Fibroblast of skin of right quadriceps (primary cell): ENCODE measurements at places on chromosomes 6 and 20.

DNA sequence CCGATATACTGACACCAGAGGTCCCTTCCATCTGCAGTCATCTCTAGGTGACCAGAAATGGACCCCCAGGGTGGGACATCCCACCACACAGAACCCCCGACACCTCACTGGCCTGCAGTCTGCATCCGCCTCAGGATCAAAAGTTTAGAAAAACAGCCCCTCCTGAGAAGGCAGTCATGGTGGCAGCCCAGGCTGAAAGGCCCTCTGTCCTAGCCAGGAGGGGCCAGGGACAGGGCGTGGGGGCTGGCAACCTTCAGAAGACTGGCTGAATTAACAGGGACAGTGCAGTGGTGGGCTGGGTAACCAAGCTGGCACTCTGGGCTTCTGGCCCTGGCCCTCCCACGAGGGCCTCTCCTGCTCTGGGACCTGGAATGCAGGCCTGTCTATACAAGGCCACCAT, 34.3 kb upstream of the MDFI start:
- DNase-seq = no peak

DNA sequence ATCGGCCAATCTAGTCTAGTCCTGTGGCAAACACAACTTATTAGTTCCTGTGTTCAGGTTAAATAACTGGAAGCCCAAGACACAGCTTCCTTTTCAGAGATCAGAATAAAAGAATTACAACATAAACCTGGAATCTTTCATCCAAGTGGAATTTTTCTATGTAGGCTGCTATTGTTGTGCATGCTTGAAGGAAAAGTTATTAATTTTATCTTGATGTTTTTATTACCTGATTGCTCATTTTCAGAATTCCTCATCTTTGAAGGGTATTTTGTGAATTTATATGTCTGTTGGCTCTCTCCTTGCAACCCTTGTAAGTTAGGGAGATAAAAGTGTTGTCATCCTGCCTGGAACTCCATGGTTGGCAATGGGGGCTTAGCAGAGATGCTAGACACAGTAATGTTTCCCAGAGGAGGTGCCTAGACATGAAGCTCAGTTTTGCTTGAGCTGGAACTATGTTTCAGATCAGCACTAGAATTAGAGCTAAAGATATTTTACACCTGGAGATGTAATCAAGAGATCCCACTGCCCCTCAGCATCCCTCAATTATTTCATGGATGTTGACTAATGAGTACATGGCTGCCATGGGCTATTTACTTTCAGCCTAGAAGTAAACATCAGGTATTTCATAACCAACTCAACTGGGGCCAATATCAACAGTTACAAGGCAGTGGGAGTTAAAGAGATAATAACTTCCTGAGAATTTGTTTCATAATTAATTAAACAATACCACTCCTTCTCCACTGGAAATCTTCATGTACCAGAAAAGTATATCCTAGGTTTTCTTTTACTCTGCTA, 367.0 kb upstream of the MARCKS start:
- DNase-seq = peak; percentile 74

DNA sequence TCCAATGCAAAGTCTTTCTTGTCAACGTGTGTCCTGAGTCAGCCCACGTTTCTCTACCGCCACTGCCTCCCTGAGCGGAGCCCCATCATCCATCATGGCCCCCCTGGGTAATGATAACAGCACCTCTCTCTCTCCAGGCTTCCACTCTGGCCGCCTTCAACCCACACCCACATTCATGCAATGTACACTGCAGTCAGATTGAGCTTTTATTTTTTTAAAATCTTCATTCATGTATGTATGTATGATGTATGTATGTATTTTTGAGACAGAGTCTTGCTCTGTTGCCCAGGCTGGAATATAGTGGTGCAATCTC, 245.2 kb downstream of the PREX1 start:
- no peak for DNase-seq

- DNase-seq = no peak
These were observed 5.4 kb upstream of the TOX2 start for GRCh38 chr20:43909211-43909610.

DNA sequence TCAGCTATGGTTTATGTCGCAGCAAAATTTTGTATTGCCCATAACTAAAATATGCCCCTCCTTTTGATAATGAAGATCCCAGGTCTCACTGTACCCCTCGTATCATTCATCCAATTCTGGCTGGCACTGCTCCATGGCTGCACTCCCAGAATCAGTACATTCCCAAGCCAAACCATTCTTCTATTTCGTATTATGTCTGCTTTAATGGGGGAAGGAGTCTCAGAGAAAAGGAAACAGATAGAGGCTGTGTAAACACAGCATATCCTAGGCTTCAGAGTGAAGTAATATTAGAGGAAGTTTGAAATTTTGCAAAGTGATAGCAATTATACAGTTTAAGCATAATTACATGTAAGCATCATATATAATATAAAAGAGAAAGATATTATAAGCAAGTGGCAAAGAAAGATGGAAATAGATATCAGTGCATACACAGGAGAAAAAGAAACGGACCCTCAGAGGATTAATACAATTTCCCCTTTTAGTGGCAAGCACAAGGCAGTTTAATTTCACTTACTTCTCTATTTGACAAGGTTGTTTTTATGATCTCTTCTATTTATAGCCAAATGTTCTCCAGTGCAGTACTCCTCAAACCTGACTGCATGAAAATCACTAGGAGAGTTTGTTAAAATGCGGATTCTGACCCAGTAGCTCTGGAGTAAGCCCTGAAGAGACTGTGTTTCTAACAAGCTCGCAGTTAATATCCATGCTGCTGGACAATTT, 56.5 kb upstream of the TENT5A start:
- no peak for DNase-seq

- peak; percentile 0 for DNase-seq
These were observed 398.6 kb downstream of the KHDRBS2 start for GRCh38 chr6:61887423-61887822.

- DNase-seq = peak; percentile 64
These were observed 56.9 kb upstream of the ARMH2 start for GRCh38 chr6:24855395-24856245.

DNA sequence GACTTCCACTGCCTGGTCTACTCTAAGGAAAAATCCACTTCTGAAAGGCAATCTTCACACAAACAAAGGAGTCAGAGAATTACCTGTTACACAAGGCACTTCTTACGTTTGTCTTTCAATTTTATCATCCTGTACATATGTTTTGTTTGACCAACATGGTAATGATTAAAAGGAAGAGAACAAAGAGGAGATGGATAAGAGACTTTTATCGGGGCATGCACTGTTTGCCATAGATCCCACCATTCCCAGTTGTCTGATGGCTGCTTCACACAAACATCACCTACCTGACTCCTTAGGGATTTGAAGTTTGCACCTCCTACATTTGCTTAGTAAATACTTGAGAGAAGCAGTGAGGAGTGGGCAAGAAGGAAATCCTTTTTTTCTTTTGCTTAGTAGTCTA, 87.1 kb downstream of the BFSP1 start:
- DNase-seq = no peak
